CD8-positive, alpha-beta memory T cell (primary cell): ENCODE measurements at places on chromosomes 7 and 10. TPM values are rescaled to one million over a fixed set of nuclear protein-coding genes. Genes with fewer than 3 reads are reported as not detected.

DNA sequence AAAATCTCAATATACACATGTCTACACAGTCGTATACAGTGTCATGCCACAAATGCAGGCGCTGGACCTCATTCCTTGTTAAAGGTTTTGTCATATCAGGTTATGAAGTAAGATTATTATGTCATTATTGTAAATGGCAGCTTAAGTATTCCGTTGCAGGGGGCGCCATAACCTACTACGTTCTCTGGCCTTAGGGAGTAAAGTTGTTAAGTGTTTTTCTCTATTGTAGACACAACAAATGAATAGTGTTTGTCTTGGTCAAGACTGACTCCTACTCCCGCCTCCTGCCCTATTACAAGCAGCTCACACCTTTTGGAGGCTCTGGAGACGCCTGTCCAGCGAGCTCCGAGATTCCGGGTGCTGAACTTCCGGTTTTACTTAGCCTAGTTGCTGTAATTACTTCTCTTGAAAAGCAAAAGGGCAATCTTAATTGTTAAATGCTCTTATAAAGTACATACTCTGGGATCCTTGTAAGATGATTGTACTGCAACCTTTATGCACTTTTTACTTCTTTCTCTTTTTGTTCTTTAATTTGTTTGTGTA is 994 bp downstream of the GATAD1 start:
- DNase-seq = peak; percentile 65
- peak overlapping the region; percentile 93 for H3K27ac ChIP-seq
- no peaks in the 10 kb centered on the region for H3K27me3 ChIP-seq
- peak overlapping the region; percentile 91 for H3K4me3 ChIP-seq
- no peaks in the 10 kb centered on the region for H3K36me3 ChIP-seq
- H3K4me1 ChIP-seq = peaks cover 14% of the 10 kb centered on the region

GRCh38 chr10:34985823-34986222 is 104.3 kb downstream of the CUL2 start:
- no peaks in the 10 kb centered on the region for H3K4me1 ChIP-seq
- no peaks in the 10 kb centered on the region for H3K27me3 ChIP-seq
- H3K27ac ChIP-seq = no peak overlapping the region
- no peaks in the 10 kb centered on the region for H3K36me3 ChIP-seq
- DNase-seq = no peak
- no peak overlapping the region for H3K4me3 ChIP-seq

- no peak for DNase-seq
- no peaks in the 10 kb centered on the region for H3K36me3 ChIP-seq
These were observed 49.9 kb downstream of the ZNF365 start for GRCh38 chr10:62424026-62424425.

The ARMH3 gene
- 25.7 TPM for total RNA-seq

GRCh38 chr7:29296421-29296820 is 101.8 kb downstream of the CHN2 start:
- no peak for DNase-seq
- H3K27me3 ChIP-seq = no peaks in the 10 kb centered on the region
- no peak overlapping the region for H3K27ac ChIP-seq

DNA sequence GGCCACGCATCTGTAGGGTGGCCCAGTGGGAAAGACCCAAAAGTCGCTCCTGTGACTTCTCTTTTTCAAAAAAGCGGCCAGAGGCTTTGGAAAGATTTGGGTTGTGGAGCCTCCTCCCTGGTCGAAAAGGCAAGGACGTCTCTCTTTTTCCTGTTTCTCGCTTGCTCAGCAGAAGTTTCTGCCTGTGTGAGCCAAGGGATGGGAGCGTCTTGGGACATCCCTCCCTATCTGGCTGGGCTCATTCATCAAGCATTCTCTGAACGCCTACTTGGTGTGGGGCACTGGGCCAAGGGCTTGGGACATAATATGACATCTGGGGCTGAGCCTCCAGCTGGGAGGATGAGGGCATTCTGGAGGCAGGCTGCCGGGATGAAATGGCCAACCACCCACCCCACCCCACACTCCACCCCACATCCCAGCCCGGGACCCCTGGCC is 120.9 kb downstream of the C10orf105 start:
- H3K27me3 ChIP-seq = no peaks in the 10 kb centered on the region
- no peak overlapping the region for H3K4me3 ChIP-seq
- H3K4me1 ChIP-seq = no peaks in the 10 kb centered on the region

- no peaks in the 10 kb centered on the region for H3K36me3 ChIP-seq
- no peak overlapping the region for H3K4me3 ChIP-seq
- H3K4me1 ChIP-seq = peaks cover 5% of the 10 kb centered on the region
- H3K27ac ChIP-seq = no peak overlapping the region
These were observed 34.2 kb downstream of the IL2RA start for GRCh38 chr10:6027929-6028328.

The CNPY1 gene
- not detected for total RNA-seq

DNA sequence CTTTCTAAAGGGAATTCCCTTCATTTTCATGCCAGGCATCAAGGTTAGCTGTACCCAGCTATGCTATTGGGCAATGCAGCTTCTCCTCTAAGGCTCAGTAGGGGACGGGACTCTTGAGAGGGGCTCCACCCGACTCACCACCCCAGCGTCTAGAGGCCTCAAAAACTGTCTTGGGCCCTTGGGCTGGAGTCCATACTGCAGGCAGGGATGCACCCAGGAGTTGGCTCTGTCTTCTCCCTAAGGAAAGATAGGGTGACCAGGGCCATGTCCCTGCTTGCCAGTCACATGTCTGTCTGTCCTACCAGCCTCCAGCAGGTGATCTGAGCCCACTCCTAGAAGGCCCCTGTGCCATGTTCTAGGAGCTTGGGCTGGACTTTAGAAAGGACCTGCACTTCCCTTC is 1.2 kb downstream of the OPN4 start:
- H3K27ac ChIP-seq = no peak overlapping the region
- no peaks in the 10 kb centered on the region for H3K4me1 ChIP-seq
- no peak overlapping the region for H3K4me3 ChIP-seq

GRCh38 chr10:110352930-110353243 is 48.2 kb upstream of the SMNDC1 start:
- H3K36me3 ChIP-seq = no peaks in the 10 kb centered on the region
- H3K27me3 ChIP-seq = no peaks in the 10 kb centered on the region
- DNase-seq = no peak
- peaks cover 40% of the 10 kb centered on the region for H3K4me1 ChIP-seq
- no peak overlapping the region for H3K4me3 ChIP-seq

- H3K4me1 ChIP-seq = no peaks in the 10 kb centered on the region
- H3K27me3 ChIP-seq = no peaks in the 10 kb centered on the region
- H3K36me3 ChIP-seq = no peaks in the 10 kb centered on the region
These were observed 79.3 kb downstream of the FZD1 start for GRCh38 chr7:91343420-91343960.

The GNG11 gene
- not detected for total RNA-seq

The PTPN20 gene
- 1.3 TPM for total RNA-seq

GRCh38 chr10:29067161-29067560 is 221.7 kb upstream of the LYZL1 start:
- no peaks in the 10 kb centered on the region for H3K27me3 ChIP-seq
- H3K4me3 ChIP-seq = no peak overlapping the region
- no peaks in the 10 kb centered on the region for H3K4me1 ChIP-seq
- no peaks in the 10 kb centered on the region for H3K36me3 ChIP-seq

The GTPBP10 gene
- total RNA-seq = 37.6 TPM

The VENTX gene
- not detected for total RNA-seq

GRCh38 chr7:116185956-116186355 is 24.4 kb upstream of the TES start:
- no peak overlapping the region for H3K27ac ChIP-seq
- no peaks in the 10 kb centered on the region for H3K36me3 ChIP-seq
- H3K4me1 ChIP-seq = no peaks in the 10 kb centered on the region
- H3K4me3 ChIP-seq = no peak overlapping the region
- DNase-seq = no peak

The PTF1A gene
- not detected for total RNA-seq

- no peak overlapping the region for H3K27ac ChIP-seq
- no peak overlapping the region for H3K4me3 ChIP-seq
- no peaks in the 10 kb centered on the region for H3K27me3 ChIP-seq
These were observed 41.3 kb downstream of the RBM33 start for GRCh38 chr7:155685791-155686160.

The FGFBP3 gene
- 3.6 TPM for total RNA-seq

DNA sequence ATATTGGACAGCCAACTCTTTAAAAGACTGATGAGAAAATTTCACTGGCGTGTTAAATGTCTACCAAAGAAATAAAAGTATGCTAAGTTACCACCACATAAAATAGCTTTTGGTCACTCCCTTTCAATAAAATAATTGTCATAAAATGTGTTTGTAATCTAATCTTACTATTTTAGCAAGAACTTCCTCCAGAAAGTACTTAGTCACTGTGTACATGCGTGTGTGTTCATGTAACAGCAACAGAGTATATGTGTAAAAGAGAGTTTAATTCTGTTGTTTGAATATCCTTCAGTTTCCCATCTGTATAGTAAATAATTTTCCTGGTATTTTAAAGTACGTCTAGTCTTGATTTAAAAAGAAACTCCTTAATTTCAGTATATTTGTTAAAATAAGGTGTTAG is 35.0 kb upstream of the WASL start:
- no peak overlapping the region for H3K27ac ChIP-seq
- H3K36me3 ChIP-seq = no peaks in the 10 kb centered on the region
- H3K4me3 ChIP-seq = no peak overlapping the region
- no peaks in the 10 kb centered on the region for H3K4me1 ChIP-seq

DNA sequence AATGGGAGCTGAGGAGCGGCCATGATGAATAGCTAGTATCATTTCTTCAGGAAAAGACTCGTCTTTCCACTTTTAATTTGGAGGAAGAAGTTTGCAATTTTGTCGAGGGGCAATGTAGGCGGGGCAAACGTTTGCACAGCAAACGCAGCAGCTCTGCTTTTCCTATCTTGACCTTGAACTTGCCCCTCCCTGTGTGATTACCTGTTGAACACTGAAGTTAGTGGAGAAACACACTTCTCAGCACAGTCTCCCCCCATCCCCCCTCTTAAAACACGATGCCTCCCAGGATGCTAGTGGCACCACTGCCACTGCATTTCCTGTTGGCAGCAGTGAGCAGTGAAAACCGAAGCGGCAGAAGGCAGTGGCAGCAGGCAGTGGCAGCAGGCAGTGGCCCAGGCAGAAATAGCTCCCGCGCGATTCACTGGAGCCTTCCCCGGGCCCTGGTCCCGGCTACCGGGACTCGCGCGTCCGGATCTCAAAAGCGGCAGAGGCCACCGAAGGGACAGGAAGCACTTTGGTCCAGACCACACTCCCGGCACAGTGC is at the start of gene EPDR1:
EPDR1 (plus strand) TSS at position 336 of the 544 bp plus-strand sequence. CDS start 300 bp downstream, outside the sequence.
- H3K27ac ChIP-seq = no peak within 1 kb of the TSS
- H3K36me3 ChIP-seq = no peaks in the 10 kb centered on the region
- H3K27me3 ChIP-seq = peaks cover 8% of the 10 kb centered on the region

- H3K4me3 ChIP-seq = no peak overlapping the region
- peaks cover 6% of the 10 kb centered on the region for H3K4me1 ChIP-seq
- no peaks in the 10 kb centered on the region for H3K27me3 ChIP-seq
- peak; percentile 32 for DNase-seq
- H3K36me3 ChIP-seq = no peaks in the 10 kb centered on the region
These were observed 37.5 kb downstream of the PWWP2B start for GRCh38 chr10:132434405-132435005.

DNA sequence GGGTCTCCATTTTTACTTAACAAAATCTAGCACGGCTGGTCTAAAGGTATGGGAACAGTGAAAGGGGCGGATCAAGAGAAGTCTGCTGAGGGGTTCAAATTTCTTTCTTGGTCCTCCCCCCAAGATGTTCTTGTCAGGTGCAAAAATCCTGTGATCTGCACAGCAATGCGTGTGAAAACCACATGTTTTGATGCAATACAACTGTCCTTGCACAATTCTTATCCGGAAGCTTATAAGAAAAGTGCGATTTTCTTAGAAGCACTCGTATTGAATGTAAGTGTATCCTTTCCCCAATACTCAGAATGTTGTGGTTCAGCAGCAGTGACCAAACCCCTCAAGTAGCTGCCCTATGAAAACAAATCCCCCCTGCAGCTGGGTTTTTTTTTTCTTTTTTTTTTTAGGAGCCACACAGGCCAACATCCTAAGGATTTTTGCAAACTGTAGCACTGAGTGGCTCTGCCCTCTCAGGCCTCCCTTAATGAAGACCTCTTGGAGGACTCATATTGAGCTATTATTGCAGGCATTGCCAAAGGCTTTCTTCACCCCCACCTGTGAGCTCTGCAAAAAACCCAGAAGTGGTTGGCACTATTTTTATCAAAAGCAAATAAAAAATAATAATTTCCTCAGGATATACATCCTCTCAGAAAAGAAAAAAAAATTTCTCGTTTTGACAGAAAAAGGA is 151.9 kb upstream of the ITGB1 start:
- peak; percentile 59 for DNase-seq
- H3K4me1 ChIP-seq = peaks cover 66% of the 10 kb centered on the region
- no peak overlapping the region for H3K4me3 ChIP-seq
- H3K27ac ChIP-seq = peak overlapping the region; percentile 48
- no peaks in the 10 kb centered on the region for H3K27me3 ChIP-seq

The FAM25A gene
- total RNA-seq = not detected

GRCh38 chr7:104541897-104542296 is 213.5 kb downstream of the LHFPL3 start:
- H3K4me1 ChIP-seq = no peaks in the 10 kb centered on the region
- H3K4me3 ChIP-seq = no peak overlapping the region
- no peak for DNase-seq

DNA sequence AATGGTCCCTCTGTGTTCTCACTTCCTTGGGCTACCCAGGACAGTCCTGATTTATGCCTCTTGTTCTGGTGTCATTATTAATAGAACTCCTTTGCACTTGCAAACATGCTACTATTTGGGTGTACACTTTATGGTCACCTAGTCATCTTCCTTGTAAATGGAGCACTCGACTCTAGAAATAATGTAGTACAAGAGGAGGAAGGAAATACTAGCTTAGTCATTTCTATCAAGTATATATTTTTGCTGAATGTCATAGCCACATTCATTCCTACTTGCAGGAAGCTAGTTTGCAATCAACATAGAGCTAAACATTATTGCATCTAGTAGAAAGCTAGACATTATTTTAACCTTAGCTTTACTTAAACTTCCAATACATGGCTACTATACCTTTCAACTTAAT is 335.3 kb downstream of the MAGI2 start:
- no peak overlapping the region for H3K27ac ChIP-seq
- H3K36me3 ChIP-seq = no peaks in the 10 kb centered on the region
- H3K4me3 ChIP-seq = no peak overlapping the region
- H3K4me1 ChIP-seq = no peaks in the 10 kb centered on the region
